ENCODE measurements at places on chromosomes 3 and 15.

DNA sequence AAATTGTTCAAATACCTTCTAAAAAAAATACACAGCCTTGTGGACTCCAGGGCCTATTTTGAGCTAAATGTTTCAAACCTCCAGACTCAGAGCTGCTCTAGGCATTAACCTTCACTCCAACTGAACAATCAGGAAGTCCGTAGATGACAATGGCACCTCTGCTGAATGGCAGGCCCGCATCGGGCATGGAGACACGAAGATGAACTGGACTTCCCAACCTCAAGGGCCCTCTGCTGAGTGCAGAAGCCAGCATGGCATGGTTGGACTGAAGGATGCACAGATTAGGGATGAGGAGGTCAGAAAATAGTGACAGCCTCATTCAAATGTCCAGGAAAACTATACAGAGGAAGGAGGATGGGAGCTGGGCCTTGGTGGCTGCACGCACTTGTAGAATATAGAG is 2.2 kb downstream of the FAM174B start:
- DNase-seq, result no peak

GRCh38 chr3:172832983-172833382 is 82.5 kb downstream of the ECT2 start:
- DNase-seq, result no peak

DNA sequence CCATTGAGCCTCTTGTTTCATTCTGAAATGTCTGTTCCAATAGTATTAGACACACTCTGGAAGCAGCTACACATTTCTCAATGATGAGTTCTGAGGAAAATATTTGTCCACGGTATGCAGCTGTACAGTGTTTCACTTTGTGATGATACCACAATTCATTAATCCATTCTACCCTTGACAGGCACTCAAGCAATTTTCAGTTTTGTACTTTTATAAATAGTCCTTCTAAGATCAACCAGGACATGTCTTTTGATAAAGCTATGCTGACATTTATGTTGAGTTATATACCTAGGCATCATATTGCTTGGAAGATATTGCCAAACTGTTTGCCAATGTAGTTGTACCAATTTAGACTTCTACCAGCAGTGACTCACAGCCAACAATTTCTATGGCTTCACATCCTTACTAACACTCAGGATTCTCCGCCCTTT is 165.1 kb upstream of the COL8A1 start:
- no peak for DNase-seq

DNA sequence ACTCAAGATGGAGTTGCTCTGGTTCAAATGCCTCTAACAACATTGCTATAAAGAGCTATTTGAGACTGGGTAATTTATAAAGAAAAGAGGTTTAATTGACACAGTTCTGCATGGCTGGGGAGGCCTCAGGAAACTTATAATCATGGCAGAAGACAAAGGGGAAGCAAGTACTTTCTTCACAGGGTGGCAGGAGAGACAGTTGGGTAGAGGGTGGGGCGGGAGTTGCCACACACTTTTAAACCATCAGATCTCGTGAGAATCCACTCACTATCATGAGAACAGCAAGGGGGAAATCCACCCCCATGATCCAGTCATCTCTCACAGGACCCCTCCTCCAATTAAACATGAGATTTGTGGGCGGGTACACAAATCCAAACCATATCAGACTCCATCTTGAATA is 30.7 kb downstream of the MAP2K5 start:
- DNase-seq, result no peak

DNA sequence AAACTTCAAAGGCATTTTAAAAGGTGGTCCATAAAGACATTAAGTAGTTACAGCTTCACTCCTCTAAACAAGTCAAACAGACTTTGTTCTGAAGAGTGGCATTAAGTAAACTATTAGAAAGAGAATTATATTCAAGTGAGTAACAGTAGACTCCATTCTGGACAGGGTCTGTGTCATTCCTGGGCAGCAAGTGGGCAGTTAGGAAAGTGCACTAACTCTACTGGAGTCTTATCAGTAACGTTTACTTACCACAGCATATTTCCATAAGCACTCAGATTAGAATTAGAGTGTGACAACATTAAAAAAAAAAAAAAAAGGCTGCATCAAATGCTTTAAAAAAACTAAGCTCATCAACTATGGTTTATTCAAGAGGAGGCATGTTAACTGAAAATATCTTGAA is 10.6 kb downstream of the UBR1 start:
- DNase-seq, result no peak

- DNase-seq, result no peak
These were observed 51.7 kb downstream of the SH3GL3 start for GRCh38 chr15:83498801-83499200.

DNA sequence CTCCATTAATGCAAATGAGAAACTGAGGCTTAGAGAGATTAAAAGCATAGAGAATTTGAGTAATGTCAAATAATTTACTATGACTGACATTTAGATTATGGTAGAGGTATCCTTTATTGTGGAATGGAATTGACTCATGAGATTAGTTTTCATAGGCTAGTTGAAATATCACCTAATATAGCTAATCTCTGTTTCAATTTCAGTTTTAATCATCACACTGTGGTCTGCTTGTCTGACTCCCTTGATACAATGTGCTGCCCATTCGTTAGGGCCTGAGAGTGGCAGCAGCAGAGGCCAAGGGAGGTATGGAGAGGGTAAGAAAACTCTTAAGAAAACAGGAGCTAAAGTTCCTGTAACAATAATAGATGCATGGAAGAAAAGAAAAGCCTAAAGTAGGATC is 13.2 kb upstream of the ZBTB20 start:
- DNase-seq, result no peak

All from cortex of kidney (tissue), 1 donor.